Renal cortex interstitium (tissue), 15 donors: ENCODE measurements at places on chromosomes 12 and 14. TPM values are rescaled to one million over a fixed set of nuclear protein-coding genes. Genes with fewer than 3 reads are reported as not detected.

DNA sequence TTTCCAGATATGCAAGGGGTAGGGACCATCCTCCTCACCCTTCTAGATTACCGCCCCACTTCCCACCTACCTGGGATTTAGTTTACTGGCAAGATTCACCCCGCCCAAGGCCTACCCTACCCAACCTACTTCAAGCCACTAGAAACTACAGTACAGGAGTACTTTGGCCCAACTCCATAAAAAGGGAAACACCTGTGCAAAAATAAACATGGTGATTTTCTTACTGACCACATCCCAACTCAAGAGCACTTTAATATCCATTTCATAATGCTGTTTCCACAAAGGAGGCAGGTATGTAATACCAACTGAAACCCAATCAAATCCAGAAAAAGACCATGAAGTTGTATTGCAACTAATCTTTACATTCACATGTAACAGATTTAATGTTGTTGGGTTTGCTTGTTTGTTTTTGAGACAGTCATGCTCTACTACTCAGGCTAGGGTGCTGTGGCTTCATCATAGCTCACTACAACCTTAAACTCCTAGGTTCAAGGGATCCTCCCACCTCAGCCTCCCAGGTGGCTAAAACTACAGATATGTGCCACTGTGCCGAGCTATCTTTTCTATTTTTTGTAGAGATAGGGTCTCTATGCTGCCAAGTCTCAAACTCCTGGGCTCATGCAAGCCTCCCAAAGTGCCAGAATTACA lies 41.7 kb upstream of the RAP1B start:
- DNase-seq = no peak

GRCh38 chr14:88910386-88910785 lies 85.9 kb downstream of the TTC8 start:
- no peak for DNase-seq

DNA sequence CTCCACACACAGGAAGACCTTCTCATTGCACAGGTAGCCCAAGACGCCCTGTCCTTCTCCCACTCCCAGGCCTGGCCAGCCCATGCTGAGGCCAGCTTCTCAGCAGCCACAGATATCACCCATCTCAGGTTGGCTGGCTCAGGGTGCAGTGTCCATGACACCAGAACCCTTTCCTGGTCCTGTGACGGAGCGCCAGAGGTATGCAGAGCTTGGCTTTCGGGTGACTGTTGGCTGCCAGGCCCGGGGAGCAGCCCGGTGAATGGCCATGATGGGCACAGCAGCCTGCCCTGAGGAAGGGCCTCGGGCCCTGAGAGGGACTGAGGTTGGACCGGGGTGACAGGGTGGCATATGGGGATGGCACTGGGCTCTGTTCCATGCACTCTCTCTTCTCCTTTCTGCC lies 173.4 kb downstream of the TSPAN9 start:
- DNase-seq = no peak

GRCh38 chr14:91269076-91269991 lies 24.8 kb upstream of the GPR68 start:
- no peak for DNase-seq

DNA sequence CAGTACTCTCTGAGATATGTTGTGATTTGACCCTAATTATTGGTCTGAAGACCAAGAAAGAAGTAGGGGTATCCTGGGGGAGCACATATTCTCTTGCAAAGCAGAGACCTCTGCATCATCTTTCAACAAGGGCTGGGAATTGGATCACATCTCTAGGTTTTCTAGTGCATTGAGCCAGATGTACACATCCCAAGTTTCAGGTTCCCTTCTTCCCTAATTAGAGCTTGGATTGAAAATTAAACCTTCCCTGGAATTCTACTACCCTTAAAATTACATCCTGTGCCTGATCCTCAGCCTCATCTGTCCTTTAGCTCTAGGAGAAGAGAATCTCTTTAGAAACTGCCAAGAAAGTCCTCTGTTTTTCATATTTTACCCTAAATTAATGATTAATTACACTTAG lies 839.6 kb downstream of the SLC6A15 start:
- DNase-seq = no peak

DNA sequence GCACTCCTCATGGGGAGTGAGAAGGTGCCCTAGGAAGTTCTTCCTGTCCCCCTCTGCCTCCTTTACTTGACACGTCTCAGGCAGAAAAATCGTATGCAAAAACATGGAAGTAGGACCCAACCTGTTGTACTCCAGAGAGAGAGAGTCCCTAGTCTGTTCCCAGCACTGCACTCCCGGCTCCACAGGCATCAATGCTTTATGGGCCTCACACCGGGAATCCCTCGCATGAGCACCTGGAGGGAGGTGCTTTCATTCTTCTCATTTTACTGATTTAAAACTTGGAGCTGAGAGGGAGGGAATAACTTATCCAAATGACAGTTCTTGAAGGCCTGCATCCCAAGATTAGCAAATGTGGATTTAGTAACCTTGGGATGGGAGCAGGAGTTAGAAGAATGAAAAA lies 1101.4 kb downstream of the BCL11B start:
- no peak for DNase-seq

GRCh38 chr14:104805326-104805678 lies 4.4 kb downstream of the ZBTB42 start:
- no peak for DNase-seq

GRCh38 chr12:45049912-45050750 lies 768 bp downstream of the DBX2 start:
- no peak for DNase-seq

DNA sequence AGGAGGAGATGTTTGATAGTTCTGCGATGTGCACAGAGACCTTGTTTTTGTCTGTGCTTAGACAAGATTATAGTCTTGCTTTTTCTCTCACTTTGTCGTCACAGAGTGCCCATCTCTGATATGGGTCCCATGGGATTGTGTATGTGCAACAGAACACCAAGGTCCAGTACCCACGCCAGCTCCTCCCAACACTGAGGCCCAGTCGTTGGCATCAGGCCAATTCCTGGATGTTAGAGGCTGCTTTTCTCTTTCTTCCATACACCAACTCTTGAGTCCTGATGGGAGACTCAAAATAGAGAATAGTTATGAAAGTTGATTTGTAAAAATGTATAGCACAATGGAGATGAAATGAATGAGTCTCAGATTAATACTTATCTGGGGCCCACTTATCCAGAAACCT lies 22.7 kb upstream of the PRMT8 start:
- no peak for DNase-seq

GRCh38 chr12:75819512-75819911 lies 212.1 kb downstream of the PHLDA1 start:
- DNase-seq = no peak

GRCh38 chr12:4112290-4112689 lies 161.3 kb upstream of the CCND2 start:
- no peak for DNase-seq

GRCh38 chr12:52274521-52275120 lies at the start of gene KRT86:
Gene KRT86 (plus strand): TSS chr12:52274645. CDS start chr12:52301917, 27,272 bp downstream.
- no peak for DNase-seq

Gene SYCP3
- 3.1 TPM for polyA plus RNA-seq

Gene NGB
- polyA plus RNA-seq = not detected

Gene TSPAN11
- 5.7 TPM for polyA plus RNA-seq

Gene RPAP3
- polyA plus RNA-seq = 40.5 TPM

Gene STK38L
- 39.6 TPM for polyA plus RNA-seq

Gene SMIM41
- polyA plus RNA-seq = 0.34 TPM

Gene LGMN
- polyA plus RNA-seq = 135 TPM

Gene CACNA2D4
- polyA plus RNA-seq = 3.6 TPM

Gene KRT81
- polyA plus RNA-seq = not detected

Gene UBC
- 1,149 TPM for polyA plus RNA-seq
